ENCODE measurements at places on chromosomes 5 and 9.

DNA sequence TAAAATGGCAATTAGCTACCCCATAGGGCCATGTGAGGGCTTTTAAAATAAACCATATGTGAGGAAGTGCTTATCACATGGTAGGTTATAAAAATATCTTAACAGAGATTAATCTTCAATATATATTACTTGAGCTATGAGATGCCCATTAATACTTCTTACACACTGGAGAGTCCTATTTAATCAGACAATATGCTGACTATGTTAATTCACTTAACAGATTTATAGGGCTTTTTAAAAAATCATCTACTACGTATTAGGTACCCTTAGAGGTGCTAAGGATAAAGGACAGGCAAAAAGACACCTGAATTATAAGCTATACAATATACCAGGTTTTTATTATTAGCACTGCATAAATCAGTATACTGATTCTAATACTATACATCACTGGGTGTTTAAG is 102.6 kb downstream of the STRBP start:
- no peak for DNase-seq

GRCh38 chr5:63596254-63596653 is 366.0 kb downstream of the HTR1A start:
- DNase-seq: no peak

DNA sequence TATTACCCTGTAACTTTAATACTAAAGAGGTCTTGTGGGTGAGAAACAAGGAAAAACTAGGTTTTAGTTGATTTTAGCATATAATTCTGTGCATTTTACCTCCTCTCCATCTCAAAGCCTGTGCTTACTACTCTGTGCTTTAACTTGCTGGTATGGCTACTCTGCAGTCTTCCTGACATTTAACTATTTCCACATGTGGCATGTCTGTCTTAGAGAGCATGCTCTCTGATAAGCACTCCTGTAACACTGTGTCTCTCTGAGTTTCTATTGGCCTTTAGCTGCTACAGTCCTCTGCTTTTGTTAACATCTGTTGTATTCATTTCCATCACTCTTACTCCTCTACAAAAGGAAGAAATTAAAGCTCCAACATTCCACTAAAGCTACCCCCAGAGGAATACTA is 418.3 kb downstream of the RAB3C start:
- DNase-seq: no peak

DNA sequence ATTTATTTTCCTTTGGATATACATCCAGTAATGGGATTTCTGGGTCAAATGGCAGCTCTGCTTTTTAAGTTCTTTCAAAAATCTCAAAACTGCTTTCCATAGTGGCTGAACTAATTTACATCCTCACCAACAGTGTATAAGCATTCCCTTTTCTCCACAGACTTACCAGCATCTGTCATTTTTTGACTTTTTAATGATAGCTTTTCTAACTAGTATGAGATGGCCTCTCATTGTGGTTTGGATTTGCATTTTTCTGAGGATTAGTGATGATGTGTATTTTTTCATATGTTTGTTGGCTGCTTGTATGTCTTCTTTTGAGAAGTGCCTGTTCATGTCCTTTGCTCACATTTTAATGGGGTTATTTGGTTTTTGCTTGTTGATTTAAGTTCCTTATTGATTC is 90.0 kb upstream of the HMHB1 start:
- no peak for DNase-seq

DNA sequence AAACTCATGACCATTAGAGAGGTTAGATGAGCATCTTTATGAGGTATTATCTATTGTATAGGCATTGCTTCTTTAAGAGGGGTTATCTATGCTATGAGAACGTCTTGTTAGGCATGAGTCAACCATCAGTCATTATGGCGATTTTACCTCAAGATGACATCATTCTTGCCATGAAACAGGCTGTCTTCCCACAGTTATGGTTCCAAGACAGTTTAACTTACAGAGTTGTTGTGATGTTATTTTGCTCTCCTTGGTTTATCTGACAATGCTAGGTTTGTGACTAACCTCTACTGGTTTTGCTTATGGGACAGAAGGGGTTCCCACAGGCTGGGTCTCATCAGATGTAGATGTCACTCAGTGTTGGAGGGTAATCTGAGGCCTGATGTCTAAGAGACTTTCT is 1864.7 kb upstream of the ACO1 start:
- no peak for DNase-seq

DNA sequence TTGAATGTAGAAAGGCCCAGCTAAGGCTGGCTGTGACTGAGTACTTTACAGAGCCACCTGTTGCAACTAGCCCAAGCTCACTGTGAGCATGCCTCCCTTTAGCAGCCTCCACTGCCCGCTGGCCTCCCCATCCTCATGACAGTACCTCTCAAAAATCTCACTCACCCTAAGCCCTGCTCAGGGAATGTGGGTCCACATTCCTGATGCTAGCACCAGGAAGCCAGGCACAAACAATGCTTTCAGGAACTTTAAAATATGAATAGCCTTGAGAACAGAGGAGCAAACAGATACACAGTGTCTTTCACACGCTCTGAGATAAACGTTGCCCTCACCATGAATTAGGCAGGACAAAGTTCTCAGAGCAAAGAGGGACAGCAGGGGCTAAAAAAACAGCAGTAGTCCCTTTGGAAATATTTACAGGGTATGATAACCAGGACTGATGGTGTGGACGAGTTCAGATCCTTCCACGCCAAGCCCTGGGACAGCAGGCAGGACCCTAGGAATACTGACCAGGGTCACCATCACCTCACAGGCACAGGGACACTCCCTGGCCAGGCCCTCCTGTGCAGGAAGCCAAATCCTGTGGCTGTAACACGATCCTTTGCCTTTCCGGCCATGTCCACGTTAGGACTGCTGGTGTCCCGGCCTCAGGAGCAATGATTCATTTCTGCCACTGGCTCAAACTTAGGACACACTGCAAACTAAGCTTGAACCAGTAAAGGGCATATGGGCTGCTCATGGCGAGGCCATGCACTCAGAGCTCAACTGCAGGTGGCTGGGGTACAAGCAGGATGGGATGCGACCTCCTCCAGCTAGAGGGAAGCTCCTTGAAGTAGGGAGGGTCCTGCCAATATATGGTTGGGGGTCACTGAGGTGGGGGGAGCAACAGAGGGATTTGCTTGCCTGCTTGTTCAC is 9.6 kb downstream of the ACSL6 start:
- DNase-seq: no peak

GRCh38 chr5:37110135-37110534 is 139.0 kb downstream of the CPLANE1 start:
- no peak for DNase-seq

DNA sequence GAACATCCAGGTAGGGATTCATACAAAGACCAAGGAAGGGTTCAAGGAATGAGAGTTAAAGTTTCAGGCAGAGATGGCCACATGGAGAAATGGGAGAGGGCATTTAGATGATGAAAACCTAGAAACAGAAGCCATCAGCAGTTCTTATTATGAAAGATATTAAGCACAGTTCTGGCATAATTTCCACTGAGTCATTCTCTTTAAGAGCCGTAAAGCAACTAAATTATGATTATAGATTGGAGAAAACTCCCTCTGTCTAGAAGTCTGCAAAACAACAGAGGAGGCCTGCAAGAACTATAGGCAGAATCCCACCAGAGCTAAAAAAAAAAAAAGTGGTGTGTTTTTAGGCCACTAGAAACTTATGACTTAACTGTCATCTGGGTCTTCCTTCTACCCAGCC is 157.1 kb upstream of the MPDZ start:
- no peak for DNase-seq

DNA sequence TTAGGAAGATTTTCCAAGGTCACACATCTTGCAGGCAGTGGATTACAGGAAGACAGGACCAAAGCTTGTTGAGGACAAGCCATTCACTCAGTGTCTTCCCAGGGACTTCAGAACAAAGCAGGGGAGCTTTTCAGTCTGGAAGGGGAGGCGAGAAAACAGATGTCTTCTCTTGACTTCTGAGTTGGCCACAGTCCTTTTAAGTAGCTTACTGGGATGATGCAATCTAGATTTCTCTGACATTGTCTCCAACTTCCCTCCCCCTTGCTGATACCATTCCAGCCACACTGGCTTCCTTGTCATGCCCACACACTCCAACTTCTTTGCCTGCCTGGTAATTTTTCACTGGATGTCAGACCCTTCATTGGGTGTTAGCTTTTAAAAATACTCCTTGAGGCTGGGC is 174.2 kb upstream of the TBC1D2 start:
- no peak for DNase-seq

- no peak for DNase-seq
Observed at GRCh38 chr9:98341157-98342097, 86.0 kb upstream of the TBC1D2 start.

DNA sequence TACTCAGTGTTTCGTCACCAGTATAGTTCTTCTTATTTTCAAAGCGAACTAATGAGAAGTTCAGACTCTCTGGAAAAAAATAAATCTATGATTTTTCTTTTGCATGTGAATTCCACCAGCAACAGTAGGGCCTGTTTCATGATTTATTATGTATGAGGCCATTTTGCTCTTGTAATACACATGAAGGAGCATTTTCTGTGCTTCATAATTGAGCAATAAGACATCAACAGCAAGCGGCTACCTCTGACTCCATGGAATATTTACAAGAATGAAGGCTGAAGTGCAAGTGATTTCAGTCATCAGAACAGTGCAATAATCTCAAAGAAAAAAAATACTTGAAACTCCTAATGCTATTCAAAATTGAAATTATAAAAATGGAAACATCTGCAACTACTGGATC is 282.9 kb upstream of the EDIL3 start:
- DNase-seq: no peak

DNA sequence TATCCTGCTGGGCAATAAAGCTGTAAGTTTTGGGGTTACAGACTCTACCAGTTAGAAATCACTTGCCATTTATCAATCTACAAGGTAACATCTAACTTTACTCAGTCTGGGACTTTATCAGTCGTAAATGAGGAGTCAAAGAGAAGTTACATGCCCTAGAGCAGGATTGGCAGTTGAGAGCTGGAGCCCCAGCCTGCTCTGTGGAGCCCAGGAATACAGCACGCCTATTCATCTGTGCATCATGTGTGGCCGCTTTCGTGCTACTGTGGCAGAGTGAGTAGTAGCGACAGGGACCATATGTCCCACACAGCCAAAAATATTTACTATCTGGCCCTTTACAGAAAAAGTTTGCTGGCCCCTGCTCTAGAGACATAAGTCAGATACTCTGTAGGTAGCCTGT is 152.5 kb upstream of the NTRK2 start:
- no peak for DNase-seq

DNA sequence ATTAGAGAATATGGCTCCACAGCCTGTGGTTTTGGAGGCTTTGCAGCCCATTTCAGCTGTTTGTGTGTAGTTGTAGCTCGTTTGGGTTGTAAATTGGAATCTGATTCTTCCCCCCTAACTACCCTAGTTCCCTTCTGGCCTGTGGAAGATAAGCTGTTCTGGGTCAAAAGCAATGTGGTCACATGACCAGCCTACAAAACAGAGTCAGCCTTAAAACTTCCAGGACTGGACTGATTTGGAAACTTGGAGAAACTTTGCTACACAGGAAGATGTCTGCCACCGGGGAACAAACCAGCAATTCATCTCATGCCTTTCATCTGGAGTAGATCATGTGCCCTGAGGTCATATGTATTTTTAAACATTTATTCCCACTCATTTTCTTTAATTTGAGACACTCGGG is 83.8 kb downstream of the DAPK1 start:
- no peak for DNase-seq

- DNase-seq: no peak
Observed at GRCh38 chr5:143757116-143757515, 54.8 kb upstream of the HMHB1 start.

DNA sequence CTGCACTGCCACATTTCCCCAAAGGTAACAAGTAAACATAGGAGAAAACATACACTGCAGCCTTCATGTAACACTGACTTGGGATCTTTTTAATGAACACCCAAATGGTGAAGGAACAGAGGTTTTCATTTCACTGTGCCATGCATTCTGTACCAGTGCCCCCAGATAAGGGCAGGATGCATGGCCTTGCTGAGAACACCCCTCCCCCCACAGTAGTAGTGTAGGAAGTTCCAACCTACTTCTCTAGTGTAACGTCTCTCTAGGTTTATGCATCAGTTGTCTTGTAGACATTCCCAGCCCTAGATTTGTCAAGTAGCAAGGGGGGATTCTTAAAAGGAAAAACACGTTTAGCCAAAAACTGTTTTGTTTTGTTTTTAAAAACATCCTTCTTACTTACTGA is 29.9 kb downstream of the MAP3K1 start:
- DNase-seq: no peak

GRCh38 chr9:37929441-37929895 is 25.5 kb upstream of the SLC25A51 start:
- DNase-seq: no peak

DNA sequence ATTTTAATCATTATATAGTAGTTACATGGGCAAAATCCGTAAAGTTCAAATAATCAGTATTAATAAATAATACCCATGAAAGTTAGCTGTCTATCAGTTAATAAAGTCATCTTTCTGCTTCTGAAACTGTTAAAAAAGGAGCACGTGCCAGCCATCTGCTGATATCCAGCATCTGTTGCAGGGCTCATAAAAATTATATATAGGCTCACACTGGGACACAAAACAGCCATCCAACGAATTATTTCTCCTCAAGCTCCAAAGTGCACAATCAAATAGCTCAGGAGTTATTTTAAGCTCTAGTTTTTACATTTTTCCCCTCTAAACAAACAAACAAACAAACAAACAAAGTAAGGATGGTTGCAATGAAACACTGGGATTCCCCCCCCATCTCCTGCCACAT is 48.3 kb downstream of the MRPS27 start:
- no peak for DNase-seq

DNA sequence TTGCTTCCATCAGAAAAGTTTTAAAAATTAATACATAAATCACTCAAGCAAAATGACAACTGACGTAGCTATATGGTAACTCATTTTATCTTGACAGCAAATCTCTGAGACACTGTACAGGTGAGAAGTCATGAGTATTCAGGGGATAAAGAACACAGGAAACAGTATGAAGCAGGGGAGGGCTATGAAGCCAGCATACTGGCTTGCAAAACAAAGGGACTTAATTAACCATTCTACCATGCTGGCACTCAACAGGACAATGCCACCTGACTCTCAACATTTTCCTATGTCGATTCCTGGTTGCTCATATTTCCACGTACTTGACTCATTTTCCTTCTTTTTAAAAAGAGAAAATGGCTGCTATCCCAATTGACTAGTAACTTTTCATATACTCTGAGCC is 151.4 kb upstream of the RETREG1 start:
- no peak for DNase-seq

- peak; percentile 91 for DNase-seq
Observed at GRCh38 chr5:53381-54174, 38.4 kb upstream of the PLEKHG4B start.

DNA sequence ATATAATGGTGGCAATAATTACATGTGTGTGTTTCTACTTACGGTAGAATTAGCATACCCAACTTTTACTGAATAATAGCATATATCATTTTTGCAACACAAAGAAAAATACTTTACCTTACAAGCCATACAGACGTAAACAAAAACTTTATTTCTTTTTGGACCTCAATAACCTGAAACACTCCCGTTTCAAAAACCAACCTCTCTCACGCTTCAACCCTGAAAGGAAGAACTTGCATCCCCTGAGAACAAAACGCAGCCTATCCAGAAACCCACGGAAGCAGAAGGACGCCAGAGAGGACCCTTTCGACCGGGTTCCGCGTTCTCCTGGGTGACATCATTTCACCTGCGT is at the start of gene RNF38:
RNF38 (minus strand) TSS at position 290 of the 352 bp plus-strand sequence; CDS start at position 129, 161 bp downstream.
- no peak for DNase-seq

Measured in NCI-H1930 (cell line).